ENCODE measurements at places on chromosomes 1 and 21.

DNA sequence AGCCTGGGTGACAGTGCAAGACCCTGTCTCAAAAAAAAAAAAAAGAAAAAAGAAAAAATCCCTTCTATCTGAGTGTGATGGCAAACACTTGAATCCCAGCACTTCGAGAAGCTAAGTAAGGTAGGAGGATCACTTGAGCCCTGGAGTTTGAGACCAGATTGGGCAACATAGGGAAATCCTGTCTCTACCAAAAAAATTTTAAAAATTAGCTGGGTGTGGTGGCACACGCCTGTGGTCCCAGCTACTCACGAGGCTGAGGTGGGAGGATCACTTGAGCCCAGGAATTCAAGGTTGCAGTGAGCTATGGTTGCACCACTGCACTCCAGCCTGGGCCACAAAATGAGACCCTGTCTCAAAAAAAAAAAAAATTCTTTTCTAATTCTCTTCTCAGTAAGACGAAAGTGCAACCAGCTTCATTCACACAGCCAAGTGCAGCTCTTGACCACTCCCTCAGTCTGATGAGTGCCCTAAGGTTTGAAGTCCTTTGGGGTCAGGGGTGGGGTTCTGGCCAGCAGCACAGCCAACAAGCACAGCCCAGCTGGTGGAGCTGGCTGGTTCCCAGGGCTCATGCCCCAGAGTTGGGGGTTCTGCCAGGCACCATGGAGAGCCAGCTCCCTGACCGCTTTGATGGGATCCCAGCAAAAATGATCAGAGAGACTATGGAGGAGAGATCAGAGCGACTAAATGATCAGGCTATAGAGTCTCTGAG is 8.0 kb downstream of the SLC2A5 start:
- no peak for DNase-seq

- no peak for DNase-seq
Measured at GRCh38 chr1:32898056-32898455, 3.1 kb downstream of the TMEM54 start.

DNA sequence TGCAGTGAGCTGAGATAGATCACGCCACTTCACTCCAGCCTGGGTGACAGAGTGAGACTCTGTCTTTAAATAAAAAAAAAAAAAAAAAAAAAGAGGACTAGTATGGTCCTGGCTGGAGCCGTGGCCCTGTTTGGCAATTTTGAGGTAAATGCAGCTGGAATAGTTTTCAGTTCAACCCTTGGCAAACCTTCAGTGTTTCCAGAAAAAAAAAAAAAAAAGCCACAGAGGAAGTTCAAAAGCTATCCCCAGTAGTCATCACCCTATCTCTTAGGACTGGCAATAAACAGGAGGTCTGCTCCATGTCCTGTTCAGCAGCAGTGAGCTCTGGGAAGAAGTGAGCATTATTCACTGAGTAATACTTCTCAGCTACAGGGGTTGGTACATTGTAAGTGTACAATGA is 56.8 kb upstream of the ERRFI1 start:
- DNase-seq, result no peak

DNA sequence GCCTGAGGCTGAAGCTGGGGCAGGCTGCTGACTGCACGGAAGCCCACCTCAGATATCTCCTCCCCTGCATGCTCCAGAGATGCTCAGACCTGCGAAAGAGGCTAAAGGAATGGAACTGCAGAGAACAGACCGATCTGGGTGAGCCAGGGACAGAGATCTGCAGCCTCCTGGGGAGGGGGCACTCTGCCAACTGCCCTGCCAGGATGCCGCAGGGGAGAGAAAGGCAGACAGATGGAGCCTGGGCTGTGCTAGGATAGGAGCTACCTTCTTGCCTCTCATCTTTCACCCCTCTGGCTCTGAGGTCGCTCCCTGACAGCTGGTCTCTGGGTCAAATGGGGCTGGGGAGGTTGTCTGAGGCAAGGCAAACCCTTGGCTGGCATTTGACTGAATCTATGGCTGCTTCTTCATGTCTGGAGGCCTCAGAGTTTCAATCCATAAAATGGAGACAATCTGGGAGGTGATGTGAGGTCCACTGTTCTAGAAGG is 238.2 kb downstream of the GRIK3 start:
- DNase-seq, result no peak

DNA sequence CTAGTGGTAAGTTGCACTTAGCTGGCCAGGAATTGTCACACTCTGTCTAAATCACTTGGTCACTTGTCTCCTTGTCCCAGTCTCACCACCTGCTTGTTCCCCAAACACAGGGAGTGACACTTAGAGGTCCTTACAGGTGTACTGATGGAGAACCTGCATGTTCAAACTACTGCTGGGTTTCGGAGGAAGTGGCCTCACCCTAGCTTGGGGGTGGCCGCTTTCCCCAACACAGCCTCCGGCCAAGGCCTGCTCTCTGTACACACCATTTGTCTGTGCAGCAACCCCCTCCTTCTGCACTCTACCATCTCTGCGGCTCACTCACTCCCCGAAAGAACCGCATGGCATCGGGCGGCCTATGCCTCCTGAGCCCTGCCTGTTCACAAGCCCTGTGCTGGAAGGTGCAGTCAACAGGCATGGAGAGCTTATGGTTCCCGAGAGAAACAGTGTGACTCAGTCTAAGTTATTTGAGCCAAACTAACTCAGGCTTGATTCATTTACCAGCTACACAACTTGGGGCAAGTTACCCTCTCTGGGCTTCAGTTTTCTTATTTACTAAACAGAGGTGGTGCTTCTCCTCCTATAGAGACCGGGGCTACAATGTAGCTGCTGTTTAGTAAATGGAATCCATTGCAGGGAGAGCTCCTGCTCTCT is 10.5 kb upstream of the SPRR4 start:
- no peak for DNase-seq

DNA sequence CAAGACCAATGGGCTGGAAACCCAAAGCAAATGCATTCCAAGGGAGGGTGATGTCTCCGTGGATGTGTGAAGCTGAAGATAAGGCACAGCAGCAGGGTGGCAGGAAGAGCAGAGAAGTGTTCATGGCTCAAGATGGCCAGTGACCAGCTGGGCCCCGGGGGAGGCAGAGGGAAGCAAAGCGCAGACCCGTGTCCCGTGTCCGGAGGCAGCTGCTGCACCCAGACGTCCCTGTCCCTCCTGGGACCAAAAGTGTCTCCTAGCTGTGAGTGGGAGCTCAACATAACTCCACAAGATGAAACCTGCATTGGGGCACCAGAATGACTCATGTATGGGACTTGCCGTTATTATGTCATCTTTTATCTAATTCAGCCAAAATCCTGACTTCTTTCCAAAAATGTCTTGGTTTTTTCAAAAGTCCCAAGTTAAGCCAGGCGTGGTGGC is 118.2 kb downstream of the RIPK4 start:
- no peak for DNase-seq

- DNase-seq, result no peak
Measured at GRCh38 chr1:202017749-202018467, 7.5 kb downstream of the ELF3 start.

DNA sequence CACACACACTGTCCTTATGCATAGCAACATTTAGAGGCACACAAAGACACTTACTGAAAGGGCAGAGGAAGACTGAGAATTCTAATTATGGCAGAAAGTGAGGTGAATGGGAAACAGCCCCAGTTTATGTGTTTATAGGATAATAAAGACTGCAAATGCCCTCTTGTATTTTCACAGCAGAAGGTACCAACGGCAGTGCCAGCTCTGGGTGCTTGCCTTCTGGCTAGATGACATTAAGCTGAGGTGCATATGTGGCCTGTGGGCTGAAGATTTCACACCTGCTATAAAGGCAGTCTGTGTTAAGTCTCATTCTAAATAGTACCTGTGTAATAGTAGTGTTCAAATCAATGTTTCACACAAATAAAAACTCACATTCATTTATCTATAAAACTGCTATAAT is 347.2 kb upstream of the ZRANB2 start:
- no peak for DNase-seq

GRCh38 chr1:62688687-62689085 is 500 bp upstream of the DOCK7 start:
- DNase-seq, result no peak

GRCh38 chr1:33986390-33987095 is 122.7 kb downstream of the HMGB4 start:
- no peak for DNase-seq

- DNase-seq, result no peak
Measured at GRCh38 chr1:2212532-2213491, 15.3 kb upstream of the SKI start.

GRCh38 chr1:2233997-2234761 is 6.1 kb downstream of the SKI start:
- DNase-seq, result no peak

DNA sequence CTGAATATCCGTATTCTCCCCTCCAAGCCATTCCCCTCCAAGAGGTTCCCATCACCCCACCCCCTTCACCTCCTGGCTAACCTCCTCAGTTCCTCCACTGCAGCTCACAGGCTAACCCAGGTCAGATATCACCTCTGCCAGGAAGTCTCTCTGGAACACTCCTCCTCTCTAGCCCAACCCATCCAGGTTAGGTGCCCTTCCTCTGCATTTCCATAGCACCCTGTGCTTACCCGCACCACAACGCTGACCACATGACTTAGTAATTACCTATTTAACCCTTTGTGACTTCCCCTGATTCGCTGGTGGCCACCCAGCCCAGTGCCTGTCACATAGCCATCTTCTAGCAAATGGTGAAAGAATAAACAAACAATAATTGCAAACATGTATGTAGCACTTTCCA is 49.5 kb upstream of the IFFO2 start:
- no peak for DNase-seq

DNA sequence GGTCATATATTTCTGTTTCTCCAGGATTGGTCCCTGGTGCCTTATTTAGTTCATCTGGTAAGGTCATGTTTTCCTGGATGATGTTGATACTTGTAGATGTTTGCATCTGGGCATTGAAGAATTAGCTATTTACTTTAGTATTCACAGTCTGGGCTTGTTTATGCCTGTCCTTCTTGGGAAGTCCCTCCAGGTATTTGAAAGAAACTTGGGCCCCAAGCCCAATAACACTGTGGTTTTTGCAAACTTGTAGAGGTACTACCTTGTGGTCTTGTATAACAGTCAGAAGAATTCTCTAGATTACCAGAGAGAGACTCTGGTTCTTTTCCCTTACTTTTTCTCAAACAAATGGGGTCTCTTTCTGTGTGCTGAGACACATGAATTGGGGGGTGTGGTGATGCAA is 251.4 kb upstream of the B3GALT2 start:
- no peak for DNase-seq

- no peak for DNase-seq
Measured at GRCh38 chr1:58500043-58500442, 46.5 kb downstream of the OMA1 start.

DNA sequence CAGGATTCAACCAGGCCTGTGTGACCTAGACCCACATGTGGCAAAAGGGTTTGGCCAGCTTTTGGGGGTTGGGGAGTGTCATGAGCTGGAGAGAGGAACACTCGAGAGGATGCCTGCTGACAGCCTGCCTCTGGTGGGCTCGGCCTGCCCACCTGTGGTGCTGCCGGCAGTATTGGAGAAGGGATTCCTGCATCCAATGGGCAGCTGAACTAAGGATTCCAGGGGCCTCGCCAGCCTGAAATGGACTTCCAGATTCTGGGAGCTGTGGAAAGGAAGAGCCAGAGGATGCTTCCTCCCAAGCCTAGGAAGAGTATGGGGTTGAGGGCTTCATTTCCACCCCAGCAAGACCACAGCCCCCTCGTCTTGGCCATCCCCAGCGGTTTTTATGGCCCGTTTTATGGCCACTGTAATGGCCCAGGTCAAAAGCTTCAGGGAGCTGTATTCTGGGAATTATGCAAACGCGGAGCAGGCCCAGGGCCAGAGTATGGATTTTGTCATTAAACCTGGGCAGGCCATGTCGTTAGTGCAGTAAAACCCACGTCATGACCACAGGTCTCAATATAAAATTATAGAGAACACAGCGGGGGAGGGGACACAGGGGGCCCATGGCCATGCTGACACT is 63.6 kb downstream of the TMEM53 start:
- no peak for DNase-seq

DNA sequence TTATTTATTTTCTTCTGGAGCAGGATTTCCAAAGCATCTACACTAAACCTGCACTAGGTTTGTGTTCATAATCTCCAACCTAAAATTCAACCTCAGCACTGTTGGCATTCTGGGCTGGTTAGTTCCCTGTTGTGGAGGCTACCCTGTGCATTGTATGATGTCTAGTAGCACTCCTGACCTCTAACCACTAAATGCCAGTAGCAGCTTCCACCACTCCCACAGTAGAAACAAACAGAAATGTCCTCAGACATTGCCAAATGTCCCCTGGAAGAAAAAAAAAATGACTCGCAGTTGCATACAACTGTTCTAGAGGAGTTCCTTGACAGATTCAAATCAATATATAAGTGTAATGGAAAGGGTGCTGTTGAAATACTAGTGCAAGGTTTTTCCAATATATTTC is 18.9 kb downstream of the GRIK1 start:
- no peak for DNase-seq

DNA sequence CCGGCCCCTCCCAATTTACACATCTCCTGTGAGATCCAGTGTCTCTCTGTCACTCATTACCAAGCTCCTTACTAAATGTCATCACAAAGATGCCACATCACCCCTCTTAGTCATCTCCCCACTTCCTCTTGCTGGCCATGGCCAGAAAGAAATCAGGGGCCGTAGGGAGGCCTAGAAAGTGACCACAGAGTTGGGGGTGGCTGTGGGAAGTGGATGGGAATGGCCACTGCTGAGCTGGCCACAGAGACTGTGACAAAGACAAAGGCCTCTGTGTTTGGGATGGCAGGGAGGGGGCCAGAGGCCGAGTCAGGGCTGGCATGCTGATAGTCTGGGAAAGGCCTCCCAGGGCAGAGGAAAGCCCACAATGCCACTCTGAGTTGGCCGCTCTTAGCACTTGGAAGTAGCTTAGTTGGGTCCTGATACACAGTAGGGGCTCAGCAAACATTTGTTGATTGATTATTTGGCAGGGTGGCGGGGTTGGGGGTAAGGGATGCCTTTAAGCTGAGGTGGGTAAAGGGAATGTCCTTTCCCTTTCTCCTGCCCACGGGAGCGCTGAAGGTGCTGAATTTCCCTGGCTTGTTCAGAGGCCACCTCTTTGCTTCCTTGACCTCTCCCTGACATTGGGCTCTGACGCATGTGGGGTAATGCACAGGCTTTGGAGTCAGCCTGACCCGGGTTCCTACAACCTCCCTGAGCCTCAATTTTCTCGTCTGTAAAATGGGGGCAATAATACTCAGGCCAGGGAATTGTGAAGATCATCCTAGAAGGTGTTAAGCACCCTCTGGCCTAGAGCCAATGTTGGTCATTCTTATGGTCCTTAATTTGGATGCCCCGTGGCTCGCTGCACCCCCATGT is 13.2 kb downstream of the NAV1 start:
- DNase-seq, result no peak

- DNase-seq, result no peak
Measured at GRCh38 chr1:211829343-211830054, 1.1 kb downstream of the LPGAT1 start.

DNA sequence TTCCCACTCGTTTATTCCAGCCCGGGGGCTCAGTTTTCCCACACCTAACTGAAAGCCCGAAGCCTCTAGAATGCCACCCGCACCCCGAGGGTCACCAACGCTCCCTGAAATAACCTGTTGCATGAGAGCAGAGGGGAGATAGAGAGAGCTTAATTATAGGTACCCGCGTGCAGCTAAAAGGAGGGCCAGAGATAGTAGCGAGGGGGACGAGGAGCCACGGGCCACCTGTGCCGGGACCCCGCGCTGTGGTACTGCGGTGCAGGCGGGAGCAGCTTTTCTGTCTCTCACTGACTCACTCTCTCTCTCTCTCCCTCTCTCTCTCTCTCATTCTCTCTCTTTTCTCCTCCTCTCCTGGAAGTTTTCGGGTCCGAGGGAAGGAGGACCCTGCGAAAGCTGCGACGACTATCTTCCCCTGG is 716 bp downstream of the OLIG2 start:
- no peak for DNase-seq

Data from stimulated activated CD8-positive, alpha-beta memory T cell treated with anti-CD3 and anti-CD28 coated beads, Interleukin-7, amount 100 ng/mL, for 48 hours (primary cell).